Inflammatory macrophage treated with lipopolysaccharide for 1 hour (primary cell): ENCODE measurements at places on chromosomes 2 and 18.

DNA sequence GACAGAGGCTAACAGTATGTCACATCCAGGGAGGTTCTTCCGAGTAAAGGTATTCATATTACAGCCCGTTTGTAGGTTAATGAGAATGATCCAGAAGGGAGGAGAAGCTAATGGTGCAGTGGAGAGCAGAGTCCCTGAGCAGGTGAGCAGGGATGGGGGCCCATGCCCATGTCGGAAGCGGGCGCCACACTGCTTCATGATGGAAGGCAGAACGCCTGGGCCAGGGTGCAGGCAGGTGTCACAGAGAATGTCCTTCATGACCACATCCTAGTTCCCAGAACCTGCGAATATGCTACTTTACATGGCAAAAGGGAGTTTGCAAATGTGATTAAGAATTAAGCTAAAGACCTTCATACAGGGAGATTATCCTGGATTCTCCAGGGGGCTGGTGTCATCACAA, 4.0 kb downstream of the HES6 start:
- DNase-seq: no peak

GRCh38 chr2:138267161-138267901, 234.2 kb upstream of the SPOPL start:
- no peak for DNase-seq

DNA sequence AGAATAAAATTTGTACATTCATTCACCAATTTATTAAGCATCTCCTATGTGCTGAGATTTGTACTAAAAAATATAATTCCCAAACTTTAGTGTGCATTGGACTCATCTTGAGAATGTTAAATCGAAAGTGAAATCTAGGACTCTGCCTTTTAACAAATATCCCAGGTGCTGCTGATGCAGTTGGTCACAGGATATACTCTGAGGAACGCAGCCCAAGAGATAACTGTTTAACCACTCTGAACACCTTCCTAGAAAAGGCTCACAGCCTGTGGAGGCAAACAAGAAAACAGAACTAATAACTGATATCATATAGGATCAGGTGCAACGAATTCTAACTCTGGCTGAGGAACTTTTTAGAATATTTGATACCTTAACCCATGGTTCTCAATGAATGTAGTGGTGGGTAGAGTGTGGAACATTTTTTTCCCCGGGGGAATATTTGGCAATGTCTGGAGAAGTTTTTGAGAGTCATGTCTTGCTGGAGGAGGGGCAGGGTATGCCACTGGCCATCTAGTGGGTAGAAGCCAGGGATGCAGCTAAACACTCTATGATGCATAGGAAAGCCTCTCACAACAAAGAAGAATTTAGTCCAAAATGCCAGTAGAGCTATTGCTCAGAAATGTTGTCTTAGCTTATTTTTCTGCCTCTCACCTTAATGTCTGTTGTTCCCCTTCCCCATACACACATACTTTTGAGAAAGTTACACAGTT, 96.5 kb downstream of the EHBP1 start:
- DNase-seq: no peak

DNA sequence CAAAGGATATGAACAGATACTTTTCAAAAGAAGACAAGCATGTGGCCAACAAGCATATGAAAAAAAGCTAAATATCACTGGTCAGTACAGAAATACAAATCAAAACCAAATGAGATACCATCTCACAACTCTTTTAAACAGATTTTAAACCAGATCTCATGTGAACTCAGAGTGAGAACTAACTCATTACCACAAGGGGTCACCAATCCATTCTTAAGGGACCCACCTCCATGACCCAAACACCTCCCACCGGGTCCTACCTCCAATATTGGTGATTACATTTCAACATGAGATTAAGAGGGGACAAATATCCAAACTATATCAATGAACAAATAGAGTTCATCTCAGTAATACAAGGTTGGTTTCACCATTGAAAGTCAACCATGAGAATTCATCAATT, 319.8 kb upstream of the GULP1 start:
- no peak for DNase-seq

GRCh38 chr18:11676867-11677266, 12.2 kb upstream of the GNAL start:
- DNase-seq: no peak
